Bronchus fibroblast of lung (primary cell): ENCODE measurements at places on chromosomes 13 and 19. TPM values are rescaled to one million over a fixed set of nuclear protein-coding genes. Genes with fewer than 3 reads are reported as not detected.

ZNF100 gene
- total RNA-seq = 2.7 and 2.8 TPM in 2 replicates

CEACAM3 gene
- not detected in 2 replicates for total RNA-seq

SLC10A2 gene
- total RNA-seq = not detected in 2 replicates

CEBPA gene
- under 0.01 TPM in 1 of 2 replicates, not detected in the other for total RNA-seq

NAPSA gene
- 0.45 TPM in 1 of 2 replicates, not detected in the other for total RNA-seq

CGB7 gene
- 0.30 and 0.34 TPM in 2 replicates for total RNA-seq

SCN1B gene
- 4.0 and 4.3 TPM in 2 replicates for total RNA-seq

POLD1 gene
- 65.6 and 72.8 TPM in 2 replicates for total RNA-seq

DYRK1B gene
- total RNA-seq = 11.1 and 11.4 TPM in 2 replicates

ZNF442 gene
- total RNA-seq = 1.0 and 1.8 TPM in 2 replicates

ONECUT3 gene
- not detected in 2 replicates for total RNA-seq

C19orf73 gene
- 2.2 and 3.3 TPM in 2 replicates for total RNA-seq

BEST2 gene
- total RNA-seq = not detected in 2 replicates

MAP4K1 gene
- total RNA-seq = under 0.01 and 0.34 TPM in 2 replicates

ZNF112 gene
- 1.5 TPM in 2 replicates for total RNA-seq

METTL21C gene
- total RNA-seq = not detected in 2 replicates

NLRP7 gene
- total RNA-seq = not detected in 2 replicates
